Epithelial cell of umbilical artery (primary cell): ENCODE measurements at places on chromosomes 4 and X. TPM values are rescaled to one million over a fixed set of nuclear protein-coding genes. Genes with fewer than 3 reads are reported as not detected.

Gene CENPE
- 22.1 and 30.7 TPM in 2 replicates for total RNA-seq

Gene ZIC3
- not detected in 2 replicates for total RNA-seq

Gene CHST7
- 40.0 and 53.2 TPM in 2 replicates for total RNA-seq

Gene MAGEC3
- total RNA-seq, result not detected in 2 replicates

Gene DCAF4L1
- under 0.01 and 0.15 TPM in 2 replicates for total RNA-seq

Gene NKRF
- 5.8 and 7.4 TPM in 2 replicates for total RNA-seq

Gene CLDN2
- not detected in 2 replicates for total RNA-seq

Gene AGTR2
- not detected in 2 replicates for total RNA-seq

Gene FGFR3
- total RNA-seq, result 0.30 and 1.9 TPM in 2 replicates

Gene ASB9
- total RNA-seq, result 25.1 and 33.5 TPM in 2 replicates

Gene MAN2B2
- total RNA-seq, result 6.1 and 7.5 TPM in 2 replicates

Gene TMEM35A
- total RNA-seq, result 6.1 and 6.5 TPM in 2 replicates

Gene FHDC1
- under 0.01 TPM in 2 replicates for total RNA-seq

Gene RAB41
- not detected in 2 replicates for total RNA-seq

Gene CLCN4
- total RNA-seq, result 12.6 and 15.6 TPM in 2 replicates

Gene ANK2
- 0.65 and 1.7 TPM in 2 replicates for total RNA-seq
